ENCODE measurements at places on chromosomes 1 and 21.
A peak's percentile ranks its signal among the peaks of the same experiment; 100 is the strongest.

DNA sequence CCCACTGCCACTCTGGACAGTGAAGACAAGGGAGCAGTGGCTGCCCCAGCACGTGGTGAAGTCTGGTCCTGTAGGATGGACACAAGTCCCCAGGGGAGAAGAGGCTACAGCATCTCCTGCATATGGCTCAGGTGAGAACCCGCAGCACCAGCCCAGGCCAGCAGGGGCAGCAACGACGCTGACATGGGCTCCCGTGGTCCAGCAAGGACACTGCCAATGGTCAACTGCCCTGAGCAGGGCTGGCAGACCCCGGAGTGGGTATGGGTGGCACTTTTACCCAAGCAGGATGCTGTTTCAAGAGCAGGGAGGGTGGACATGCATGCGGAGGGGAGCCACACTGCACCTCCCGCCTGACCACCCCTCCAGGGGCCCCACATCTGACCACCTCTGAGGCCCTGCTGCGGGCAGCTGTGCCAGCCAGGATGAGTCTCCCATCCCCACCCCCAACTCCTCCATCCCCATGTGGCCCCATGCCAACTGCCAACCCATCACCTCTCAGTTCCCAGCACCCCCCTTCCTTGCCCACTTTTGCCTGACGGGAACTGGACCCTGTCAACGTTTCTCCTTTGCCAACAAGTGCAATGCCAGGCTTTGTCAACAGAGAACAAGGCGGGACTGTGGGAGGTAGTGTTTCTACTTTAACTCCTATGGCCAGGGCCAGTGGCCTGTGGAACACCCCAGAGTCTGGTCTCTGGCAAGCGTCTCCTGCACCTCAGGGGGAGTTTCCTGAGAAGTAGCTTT lies 8.6 kb downstream of the MORN1 start:
- DNase-seq = peak; percentile 72

DNA sequence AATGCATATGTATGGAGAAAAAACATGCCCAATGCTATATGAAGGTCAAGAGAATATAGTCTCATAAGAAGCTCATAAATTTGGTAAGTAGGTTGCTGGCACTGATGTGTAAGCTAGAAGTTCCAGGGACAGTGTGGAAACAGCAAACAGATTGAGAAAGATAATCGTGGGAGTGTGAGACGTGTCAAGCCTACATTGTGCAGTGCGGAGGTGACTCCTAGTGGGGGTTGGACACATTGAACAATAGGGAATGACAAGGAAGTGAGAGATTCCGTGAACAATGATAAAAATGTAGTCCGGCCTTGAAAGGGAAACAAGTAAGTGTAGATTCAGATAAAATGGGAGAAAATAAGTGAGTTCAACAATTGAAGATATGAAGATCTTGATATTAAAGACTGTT lies 788.4 kb upstream of the PRMT6 start:
- DNase-seq = peak; percentile 8

GRCh38 chr1:179230721-179231120 lies 1.2 kb upstream of the ABL2 start:
- DNase-seq = no peak

- DNase-seq = no peak
Observed at GRCh38 chr1:17673329-17674072, 81.6 kb upstream of the ACTL8 start.

DNA sequence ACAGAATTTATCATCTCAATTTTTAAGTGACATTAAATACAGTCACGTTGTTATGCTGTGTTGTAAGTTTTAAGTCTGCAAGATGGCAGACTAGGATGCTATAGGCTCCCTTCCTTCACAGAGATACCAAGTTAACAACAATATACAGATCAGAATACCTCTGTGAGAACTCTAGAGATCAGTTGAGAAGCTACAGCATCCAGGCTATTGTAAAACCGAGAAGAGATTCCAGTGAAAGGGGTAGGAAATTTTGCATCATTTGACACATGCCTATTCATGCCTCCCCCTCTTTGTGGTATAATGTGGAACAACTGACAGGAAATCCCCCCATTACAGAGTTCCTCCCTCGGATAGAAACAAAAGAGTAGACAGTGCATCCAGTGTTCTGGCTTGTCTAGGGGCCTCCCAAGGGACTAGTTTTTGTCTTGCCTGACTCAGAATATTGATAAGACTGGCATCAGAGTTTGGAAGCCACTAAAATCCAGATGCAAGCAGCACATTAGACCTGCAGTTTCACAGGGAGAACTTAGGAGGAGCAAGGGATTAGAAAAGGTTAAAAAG lies 80.6 kb downstream of the LBR start:
- no peak for DNase-seq

- no peak for DNase-seq
Observed at GRCh38 chr1:217026531-217026930, 303.3 kb upstream of the ESRRG start.

GRCh38 chr1:205532996-205533735 lies 28.7 kb downstream of the CDK18 start:
- no peak for DNase-seq

DNA sequence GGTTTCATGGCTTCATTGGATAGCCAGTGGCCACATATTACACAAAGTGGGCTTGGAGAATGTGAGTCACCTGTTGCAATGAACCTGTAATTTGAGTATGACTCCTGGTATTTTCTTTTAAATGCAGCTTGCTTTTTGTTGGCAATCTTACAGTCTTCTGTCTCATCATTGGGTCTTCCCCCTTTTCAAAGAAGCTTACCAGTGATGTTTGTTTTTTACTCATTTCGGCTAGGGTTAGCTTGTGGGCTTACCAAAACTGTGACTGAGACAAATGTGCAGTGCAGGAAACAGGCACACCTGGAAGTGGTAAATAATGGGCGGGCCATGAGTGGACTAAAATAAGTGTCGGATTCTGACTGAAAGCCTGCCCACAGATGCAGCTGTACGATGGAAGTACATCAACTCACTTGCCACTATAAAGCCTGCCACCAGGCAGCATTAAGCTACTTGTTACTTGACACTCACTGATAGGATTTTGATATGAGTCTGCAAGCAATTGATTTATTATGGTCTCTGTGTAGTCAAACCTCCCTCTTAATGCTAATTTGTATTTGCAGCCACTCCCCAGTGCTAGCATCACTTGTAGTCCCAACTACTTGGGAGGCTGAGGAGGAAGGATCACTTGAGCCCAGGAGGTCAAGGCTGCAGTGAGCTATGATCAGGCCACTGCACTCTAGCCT lies 4.2 kb downstream of the HHAT start:
- no peak for DNase-seq

GRCh38 chr1:204975568-204976235 lies 67.3 kb upstream of the CNTN2 start:
- peak; percentile 80 for DNase-seq

DNA sequence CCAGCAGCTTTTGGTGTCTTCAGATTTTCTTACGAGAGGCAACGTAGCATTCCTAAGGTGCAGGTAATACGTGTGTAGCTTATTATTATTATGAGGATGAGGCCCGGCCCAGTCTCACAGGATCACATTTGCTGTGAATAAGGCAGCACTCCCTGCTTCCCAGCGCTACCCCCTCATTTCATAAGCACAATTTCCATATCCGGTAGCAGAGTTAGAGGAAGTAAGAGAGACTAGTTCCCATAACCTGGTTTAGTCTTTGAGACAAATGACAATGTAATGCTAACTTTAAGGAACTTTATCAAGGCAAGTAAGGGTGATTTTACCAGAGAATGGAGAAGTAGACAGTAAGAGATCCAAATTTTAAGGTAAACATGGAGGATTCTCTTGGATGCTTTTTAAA lies 14.6 kb upstream of the LMO4 start:
- no peak for DNase-seq

Measured in nephron progenitor cell (in vitro differentiated cells).